ENCODE measurements at places on chromosomes 13 and 19.

DNA sequence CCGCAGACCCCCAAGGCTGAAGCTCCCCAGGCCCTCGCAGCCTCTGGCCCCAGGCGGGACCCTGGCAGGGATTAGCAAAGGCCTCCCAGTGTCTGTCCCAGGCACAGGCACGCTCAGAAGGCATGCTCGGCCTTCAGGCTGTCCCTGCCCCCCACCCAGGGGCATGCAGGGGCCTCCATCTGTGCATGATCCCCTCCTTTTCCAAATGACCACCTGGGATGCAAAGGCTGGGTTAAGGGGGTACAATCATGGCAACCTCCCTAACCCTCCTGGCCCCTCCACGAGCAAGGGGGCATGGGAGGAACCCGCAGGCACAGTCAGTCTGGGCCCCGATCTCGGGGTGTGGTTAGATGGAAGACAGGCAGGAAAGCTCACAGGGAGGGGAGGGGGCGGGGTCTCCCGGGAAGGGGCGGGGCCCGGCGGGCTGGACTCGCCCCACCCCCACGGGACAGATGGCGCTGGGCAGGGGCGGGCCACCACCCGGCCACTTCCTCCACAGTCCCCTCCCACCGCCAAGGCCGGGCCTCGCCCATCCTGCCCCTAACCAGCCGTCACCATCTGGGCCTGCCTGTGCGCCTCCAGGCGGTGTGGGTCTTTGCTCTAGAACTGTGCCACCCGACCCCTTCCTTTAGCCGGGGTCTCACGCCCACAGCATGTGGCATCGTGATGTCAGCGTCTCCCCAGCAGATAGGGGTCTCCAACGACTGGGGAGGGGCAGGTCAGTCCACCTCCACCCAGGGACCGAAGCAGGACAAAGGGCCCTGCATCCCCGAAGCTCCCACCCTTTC is 7.0 kb upstream of the REXO1 start:
- DNase-seq: peak; percentile 60

DNA sequence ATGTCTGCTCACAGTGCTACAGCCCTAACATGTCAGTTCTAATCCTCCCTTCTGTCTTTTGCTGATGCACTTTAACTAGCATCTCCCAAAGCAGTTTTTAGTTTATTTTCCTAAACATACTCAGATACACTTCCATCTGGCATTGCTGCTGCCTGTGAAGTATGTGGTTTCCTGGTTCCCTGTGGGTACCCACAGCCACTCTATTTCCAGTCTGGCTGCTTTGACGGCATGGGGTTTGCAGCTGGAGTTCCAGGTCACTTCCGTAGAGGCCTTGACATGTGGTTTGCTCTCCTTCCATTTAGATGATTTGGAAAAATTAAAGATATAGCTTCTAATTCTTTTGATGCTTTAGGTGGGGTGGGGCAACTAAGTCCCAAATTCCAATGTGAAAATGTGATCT is 375.5 kb downstream of the PCDH20 start:
- DNase-seq: no peak

- no peak for DNase-seq
These were observed 33.7 kb upstream of the TDRD3 start for GRCh38 chr13:60363288-60363687.

- no peak for DNase-seq
These were observed 65.0 kb upstream of the GTF2F2 start for GRCh38 chr13:45055198-45055901.

- no peak for DNase-seq
These were observed 467.8 kb upstream of the ARGLU1 start for GRCh38 chr13:107035778-107036177.

- DNase-seq: no peak
These were observed 17.0 kb downstream of the SBNO2 start for GRCh38 chr19:1156830-1157615.

- DNase-seq: no peak
These were observed 1.8 kb downstream of the SLITRK1 start for GRCh38 chr13:83880275-83881139.
